ENCODE measurements at places on chromosomes 11 and 22.

- H3K4me3 ChIP-seq: no peak overlapping the region
- no peak for DNase-seq
- no peaks in the 10 kb centered on the region for H3K4me1 ChIP-seq
- H3K27me3 ChIP-seq: no peaks in the 10 kb centered on the region
- no peaks in the 10 kb centered on the region for H3K36me3 ChIP-seq
Measured at GRCh38 chr11:128105950-128106349, 481.4 kb downstream of the ETS1 start.

DNA sequence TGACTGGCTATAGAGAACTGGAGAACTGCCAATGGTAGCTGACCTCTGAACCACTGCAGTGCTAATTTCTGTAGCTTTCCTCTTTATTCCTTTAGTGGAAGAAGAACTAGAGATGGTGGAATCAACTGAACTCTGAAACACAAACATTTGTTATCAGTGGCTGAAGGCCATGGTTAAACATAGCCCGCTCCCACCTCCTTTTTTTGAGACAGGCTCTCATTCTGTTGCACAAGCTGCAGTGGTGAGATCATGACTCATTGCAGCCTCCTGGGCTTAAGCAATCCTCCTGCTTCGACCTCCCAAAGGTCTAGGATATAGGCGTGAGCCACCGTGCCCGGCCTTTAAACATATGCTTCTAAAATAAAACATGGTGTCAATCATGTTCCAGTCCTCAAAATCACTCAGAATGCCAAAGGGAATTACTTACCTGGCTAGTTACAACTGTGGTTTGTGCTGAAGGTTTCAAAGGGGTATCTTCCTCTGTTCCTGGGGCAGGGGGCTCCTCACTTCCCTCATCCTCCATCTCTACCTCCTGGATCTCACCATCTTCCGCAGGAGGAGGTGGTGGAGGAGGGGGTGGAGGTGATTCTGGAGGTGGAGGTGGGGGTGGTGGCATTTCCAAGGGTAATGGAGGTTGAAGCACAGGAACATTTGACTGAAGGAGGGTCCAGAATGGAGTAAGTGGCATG, 9.0 kb upstream of the AGBL2 start:
- H3K36me3 ChIP-seq: peaks cover 24% of the 10 kb centered on the region
- H3K27me3 ChIP-seq: no peaks in the 10 kb centered on the region
- no peaks in the 10 kb centered on the region for H3K4me1 ChIP-seq
- H3K4me3 ChIP-seq: no peak overlapping the region

DNA sequence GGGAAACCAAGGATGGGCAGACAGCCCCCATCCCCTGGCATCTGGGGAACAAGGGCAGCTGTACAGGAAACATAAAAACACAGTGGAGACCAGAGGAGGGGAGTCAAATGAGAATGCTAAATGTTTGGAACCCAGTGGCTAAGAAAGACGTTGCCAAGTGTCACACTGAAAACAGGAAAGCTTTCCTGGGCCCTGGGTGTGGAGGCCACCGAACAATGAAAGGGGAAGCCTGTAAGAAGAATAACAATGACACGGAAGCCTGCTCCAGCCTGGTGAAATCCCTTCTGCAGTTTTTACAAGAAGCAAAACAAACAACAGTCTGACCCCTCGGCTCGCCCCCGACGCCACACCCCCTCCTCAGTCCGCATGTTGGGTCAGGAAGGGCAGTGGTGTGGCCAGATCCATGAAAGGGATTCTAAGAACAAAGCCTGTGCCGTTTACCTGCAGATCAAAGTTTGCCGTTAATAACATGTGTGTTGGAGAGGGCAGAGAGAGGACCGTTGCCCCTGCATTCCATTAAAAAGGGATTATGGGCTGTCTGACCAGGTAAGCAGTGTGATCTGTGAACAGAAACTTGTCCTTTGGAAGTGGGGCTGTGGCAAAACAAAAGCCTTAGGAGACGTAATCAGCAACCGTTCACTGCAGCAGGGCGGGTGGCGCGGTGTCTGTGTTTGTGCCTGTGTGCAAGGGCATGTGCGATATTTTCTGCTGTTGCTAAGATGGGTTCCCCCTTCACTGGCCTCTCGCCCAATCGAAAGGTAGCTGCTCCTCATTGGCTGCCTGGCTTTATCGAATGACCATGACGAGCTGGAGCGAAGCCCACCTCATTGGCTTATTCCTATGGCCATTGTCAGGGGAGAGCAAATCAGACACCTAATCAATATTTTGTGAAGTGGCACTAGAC, 113.7 kb upstream of the BLID start:
- no peaks in the 10 kb centered on the region for H3K27me3 ChIP-seq
- peaks cover 23% of the 10 kb centered on the region for H3K4me1 ChIP-seq
- H3K27ac ChIP-seq: peak overlapping the region; percentile 88
- H3K4me3 ChIP-seq: peak overlapping the region; percentile 43
- no peaks in the 10 kb centered on the region for H3K36me3 ChIP-seq
- DNase-seq: peak; percentile 89

GRCh38 chr11:125001079-125001778, 47.2 kb downstream of the CCDC15 start:
- DNase-seq: no peak
- H3K27ac ChIP-seq: no peak overlapping the region
- no peaks in the 10 kb centered on the region for H3K36me3 ChIP-seq
- H3K4me1 ChIP-seq: no peaks in the 10 kb centered on the region

DNA sequence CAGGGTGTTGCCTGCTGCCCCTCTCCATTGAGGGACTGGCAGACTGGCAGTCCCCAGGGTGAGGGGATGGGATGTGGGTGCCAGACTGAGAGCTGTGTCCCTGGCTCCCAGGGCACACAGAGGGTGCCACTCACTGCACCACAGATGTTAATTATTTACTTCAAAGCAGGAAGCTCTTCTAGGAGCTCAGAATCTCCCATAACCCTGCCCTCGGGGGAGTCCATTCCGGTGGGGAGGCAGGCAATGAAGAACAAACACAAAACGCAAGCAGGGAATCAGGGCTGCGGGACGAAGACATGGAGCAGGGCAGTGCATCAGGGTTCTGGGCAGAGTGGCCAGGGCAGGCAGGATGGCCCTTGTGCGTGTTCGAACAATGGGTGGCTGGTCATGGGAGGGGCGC, 24.4 kb upstream of the FLRT1 start:
- no peak overlapping the region for H3K4me3 ChIP-seq
- no peaks in the 10 kb centered on the region for H3K27me3 ChIP-seq
- no peak for DNase-seq
- H3K36me3 ChIP-seq: no peaks in the 10 kb centered on the region
- H3K4me1 ChIP-seq: peaks cover 10% of the 10 kb centered on the region

DNA sequence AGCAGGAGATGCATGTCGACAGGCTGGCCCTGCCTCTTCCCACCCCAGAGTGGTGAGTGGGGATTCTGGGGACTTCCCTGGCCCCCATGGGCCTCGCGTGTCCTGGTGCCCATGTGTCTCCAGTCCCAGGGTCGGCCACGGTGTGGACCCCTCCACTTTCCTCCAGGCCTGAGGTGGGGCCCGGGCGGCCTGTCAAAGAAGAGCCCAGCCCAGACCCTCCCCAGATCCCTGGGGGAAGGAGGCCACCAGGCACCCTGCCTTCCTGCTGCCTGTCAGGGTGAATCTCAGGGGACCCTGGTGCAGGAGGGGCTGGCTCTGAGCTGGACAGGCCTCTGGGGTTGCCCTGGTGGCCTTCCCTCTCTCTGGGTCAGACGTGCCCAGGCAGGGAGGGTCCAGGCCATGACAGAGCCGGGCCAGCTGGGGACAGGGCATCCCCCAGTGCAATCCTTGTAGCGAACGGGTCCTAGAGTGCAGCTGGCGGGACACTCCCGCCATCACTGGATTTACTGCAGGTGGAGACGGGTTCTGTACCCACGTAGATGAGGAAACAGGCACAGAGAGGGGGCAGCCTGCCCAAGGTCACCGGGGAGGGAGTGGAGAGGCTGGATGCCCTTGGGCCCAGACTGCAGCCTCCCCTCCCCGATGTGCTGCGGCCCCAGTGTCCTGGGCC, 13.5 kb upstream of the MUC6 start:
- peaks cover 4% of the 10 kb centered on the region for H3K27me3 ChIP-seq
- no peak for DNase-seq
- no peak overlapping the region for H3K4me3 ChIP-seq
- H3K36me3 ChIP-seq: no peaks in the 10 kb centered on the region
- no peaks in the 10 kb centered on the region for H3K4me1 ChIP-seq
- H3K27ac ChIP-seq: no peak overlapping the region

DNA sequence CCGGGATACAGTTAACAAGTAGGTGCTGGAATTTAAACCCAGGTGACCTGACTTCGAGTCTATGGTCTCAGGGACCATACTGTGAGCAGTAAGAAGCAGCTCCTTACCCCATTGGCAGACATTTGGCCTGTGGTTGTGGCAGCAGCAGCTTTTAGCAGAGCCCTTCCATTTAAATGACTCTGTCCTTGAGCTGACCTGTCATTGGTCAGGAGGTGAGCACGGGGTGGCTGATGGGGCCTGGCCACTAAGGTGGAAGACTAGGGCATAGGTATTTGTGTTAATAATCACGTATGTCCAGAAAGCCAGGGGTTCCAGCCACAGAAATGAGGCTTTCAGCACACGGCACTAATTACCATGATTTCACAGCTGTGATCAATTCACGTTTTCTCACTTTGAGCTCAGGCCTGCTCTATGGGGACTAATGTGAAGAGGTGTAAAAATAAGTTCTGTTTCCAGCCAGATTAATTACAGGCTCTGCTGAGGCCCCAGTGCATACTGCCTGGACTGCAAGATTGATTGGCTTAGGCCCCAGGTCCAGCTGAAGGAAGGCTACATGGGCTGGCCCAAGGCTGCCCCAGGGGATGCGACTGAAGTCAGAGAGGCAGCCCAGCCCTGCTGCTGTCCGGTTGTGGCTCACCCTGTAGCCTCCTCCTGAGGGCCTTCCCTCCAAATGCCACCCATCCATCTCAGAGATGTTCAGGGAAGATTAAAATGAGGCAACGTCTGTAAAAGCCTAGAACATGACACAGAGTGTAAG, 76.0 kb downstream of the FDX1 start:
- H3K4me1 ChIP-seq: no peaks in the 10 kb centered on the region
- H3K36me3 ChIP-seq: no peaks in the 10 kb centered on the region
- no peak overlapping the region for H3K27ac ChIP-seq
- H3K27me3 ChIP-seq: no peaks in the 10 kb centered on the region
- no peak overlapping the region for H3K4me3 ChIP-seq

DNA sequence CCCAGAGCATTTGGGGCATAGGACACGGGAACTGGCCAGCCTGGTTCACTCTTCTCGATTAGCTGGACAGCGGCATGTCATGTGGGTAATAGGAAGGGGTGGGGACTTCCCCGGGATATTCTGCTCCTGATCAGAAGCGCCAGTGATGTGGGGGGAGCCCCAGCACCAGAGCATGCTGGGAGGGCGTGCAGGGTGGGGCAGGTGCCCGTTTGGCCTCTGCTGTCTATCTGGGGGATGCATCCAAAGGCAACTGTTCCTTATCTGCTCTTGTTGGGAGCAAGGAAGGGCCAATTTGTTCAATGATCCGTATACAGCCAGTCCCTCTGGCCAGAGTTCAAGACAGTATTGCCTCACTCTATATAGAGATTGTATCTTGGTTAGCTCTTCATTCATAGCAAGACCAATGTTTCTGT, 43.6 kb downstream of the PPARA start:
- no peaks in the 10 kb centered on the region for H3K36me3 ChIP-seq
- no peak overlapping the region for H3K27ac ChIP-seq
- no peak overlapping the region for H3K4me3 ChIP-seq
- no peaks in the 10 kb centered on the region for H3K4me1 ChIP-seq
- no peak for DNase-seq
- no peaks in the 10 kb centered on the region for H3K27me3 ChIP-seq

DNA sequence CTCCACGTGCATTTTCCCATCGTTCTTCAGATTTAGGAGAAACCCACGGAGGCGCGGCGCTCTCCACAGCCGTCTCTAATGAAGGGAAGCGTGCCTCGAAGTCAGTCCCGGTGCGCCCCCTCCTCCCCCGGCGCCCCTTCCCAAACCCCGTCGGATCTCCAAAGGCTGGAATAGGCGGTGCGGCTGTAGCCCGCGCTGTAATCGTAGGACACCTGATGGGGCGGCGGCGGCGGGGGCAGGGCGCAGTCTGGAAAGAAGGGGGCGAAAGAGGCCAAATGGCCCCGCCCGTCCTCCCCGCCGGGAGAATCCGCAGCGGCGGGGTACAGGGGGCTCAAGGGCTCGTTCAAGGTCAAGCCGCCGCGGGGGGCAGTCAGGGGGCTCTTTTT, 1.3 kb downstream of the FAM181B start:
- H3K4me1 ChIP-seq: no peaks in the 10 kb centered on the region
- no peaks in the 10 kb centered on the region for H3K36me3 ChIP-seq
- no peak overlapping the region for H3K4me3 ChIP-seq
- H3K27me3 ChIP-seq: peaks cover 67% of the 10 kb centered on the region

DNA sequence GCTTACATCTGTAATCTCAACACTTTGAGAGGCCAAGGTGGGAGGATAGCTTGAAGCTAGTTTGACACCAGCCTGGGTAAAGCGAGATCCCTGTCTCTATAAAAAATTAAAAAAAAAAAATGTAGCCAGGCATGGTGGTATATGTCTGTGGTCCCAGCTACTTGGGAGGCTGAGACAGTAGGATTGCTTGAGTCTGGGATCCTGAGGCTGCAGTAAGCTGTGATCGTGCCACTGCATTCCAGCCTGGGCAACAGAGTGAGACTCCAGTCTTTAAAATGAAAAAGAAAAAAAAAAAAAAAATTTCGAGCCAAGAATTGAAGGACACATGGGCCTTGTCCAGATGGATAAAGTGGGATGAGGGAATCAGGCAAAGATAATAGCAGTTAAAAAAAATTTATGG, 62.5 kb downstream of the MTMR3 start:
- no peak for DNase-seq
- H3K4me3 ChIP-seq: no peak overlapping the region
- H3K36me3 ChIP-seq: no peaks in the 10 kb centered on the region
- no peaks in the 10 kb centered on the region for H3K4me1 ChIP-seq
- H3K27me3 ChIP-seq: no peaks in the 10 kb centered on the region

GRCh38 chr11:38543311-38543710, 1945.3 kb upstream of the RAG2 start:
- H3K36me3 ChIP-seq: no peaks in the 10 kb centered on the region
- no peaks in the 10 kb centered on the region for H3K27me3 ChIP-seq
- no peak overlapping the region for H3K27ac ChIP-seq

- H3K27ac ChIP-seq: peak overlapping the region; percentile 39
- H3K4me1 ChIP-seq: peaks cover 28% of the 10 kb centered on the region
- DNase-seq: no peak
- no peaks in the 10 kb centered on the region for H3K36me3 ChIP-seq
- H3K4me3 ChIP-seq: no peak overlapping the region
Measured at GRCh38 chr11:44817207-44817949, 90.6 kb downstream of the TSPAN18 start.

All from endothelial cell of umbilical vein (primary cell).